IPS DF 19.7 (cell line): ENCODE measurements at places on chromosomes 2 and 18.

DNA sequence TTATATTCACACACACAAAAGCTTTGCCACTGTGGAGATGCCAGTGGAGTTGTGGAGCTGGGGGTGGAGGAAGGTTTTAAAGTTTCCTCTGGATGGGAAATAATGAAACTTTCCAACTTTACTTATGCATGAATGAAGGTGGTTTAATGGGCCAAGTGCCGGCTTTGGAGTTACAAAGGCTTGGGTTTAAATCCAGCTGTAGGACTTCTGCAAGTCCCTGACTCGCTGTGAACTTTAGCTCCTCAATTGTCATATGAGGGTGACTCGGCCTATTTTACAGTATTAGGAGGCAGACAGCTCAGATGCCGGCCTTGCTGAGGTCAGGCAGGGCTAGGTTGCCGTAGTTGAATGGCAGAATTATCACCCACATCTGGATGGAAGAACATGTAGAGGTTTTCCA, 415.8 kb upstream of the TRIB2 start:
- no peak for DNase-seq

DNA sequence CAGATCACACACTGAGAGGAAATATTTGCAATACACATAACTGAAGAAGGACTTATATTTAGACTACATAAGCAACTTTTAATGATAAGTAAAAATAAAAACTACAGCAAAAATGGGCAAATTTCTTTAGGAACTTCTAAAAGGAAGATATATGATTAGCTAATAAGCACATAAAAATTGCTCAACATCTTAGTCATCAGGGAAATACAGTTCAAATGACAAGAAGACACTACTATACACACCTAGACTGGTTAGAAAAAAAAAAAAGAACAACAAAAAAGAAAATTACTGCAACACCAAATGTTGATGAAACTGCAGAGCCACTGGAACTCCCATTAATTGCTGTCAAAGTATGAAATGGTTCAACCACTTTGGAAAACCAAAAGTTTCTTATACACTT, 1247.5 kb upstream of the ACVR2A start:
- no peak for DNase-seq

- DNase-seq = no peak
These were observed 23.1 kb downstream of the RELCH start for GRCh38 chr18:62210138-62210537.

- DNase-seq = no peak
These were observed 3.2 kb upstream of the ENOSF1 start for GRCh38 chr18:715626-716025.

GRCh38 chr18:24763765-24764513, 303.5 kb downstream of the HRH4 start:
- DNase-seq = no peak

GRCh38 chr2:36553683-36554082, 44.3 kb downstream of the FEZ2 start:
- no peak for DNase-seq

GRCh38 chr2:10377747-10378085, 70.4 kb downstream of the ODC1 start:
- no peak for DNase-seq

GRCh38 chr2:218983934-218984238, 1.1 kb downstream of the FEV start:
- DNase-seq = no peak
